Osteocyte (in vitro differentiated cells): ENCODE measurements at places on chromosomes 7 and 10. TPM values are rescaled to one million over a fixed set of nuclear protein-coding genes. Genes with fewer than 3 reads are reported as not detected.
A peak's percentile ranks its signal among the peaks of the same experiment; 100 is the strongest.

GRCh38 chr10:77667426-77668324 is 30.1 kb upstream of the KCNMA1 start:
- no peaks in the 10 kb centered on the region for H3K36me3 ChIP-seq
- DNase-seq, result no peak
- H3K4me3 ChIP-seq, result no peak overlapping the region
- peaks cover 3% of the 10 kb centered on the region for H3K27me3 ChIP-seq
- no peak overlapping the region for H3K27ac ChIP-seq

DNA sequence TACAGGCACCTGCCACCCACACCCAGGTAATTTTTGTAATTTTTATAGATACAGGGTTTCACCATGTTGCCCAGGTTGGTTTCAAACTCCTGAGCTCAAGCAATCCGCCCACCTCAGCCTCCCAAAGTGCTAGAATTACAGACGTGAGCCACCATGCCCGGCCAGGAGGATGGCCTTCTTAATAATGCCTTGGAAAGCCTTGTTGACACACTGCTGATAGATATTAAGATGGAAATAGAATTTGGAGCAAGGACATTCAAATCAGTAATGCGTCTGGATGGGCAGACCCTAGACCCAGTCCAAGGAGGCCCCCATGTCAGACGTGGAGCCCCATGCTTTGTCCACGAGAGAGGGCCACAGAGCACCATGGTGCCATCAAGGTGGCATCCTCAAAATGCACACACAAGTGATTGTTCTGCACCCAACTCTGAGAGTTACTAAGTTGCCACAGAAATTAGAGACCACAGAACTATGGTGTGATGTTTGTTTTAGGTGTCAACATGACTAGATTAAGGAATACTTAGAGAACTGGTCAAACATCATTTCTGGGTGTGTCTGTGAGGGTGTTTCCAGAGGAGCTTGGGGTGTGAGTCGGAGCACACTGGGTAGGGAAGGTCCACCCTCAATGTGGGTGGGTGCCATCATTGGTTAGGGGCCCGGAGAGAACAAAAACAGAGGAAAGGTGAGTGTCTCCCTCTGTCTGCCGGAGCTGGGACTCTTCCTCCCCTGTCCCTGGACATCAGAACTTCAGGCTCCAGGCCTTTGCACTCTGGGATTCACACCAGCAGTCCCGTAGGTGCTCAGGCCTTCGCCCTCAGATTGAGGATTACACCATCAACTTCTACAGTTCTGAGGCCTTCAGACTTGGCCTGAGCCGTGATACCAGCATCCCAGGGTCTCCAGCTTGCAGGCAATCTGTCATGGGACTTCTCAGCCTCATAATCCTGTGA is 34.5 kb downstream of the EBF3 start:
- no peaks in the 10 kb centered on the region for H3K27me3 ChIP-seq
- H3K36me3 ChIP-seq, result no peaks in the 10 kb centered on the region
- H3K4me3 ChIP-seq, result no peak overlapping the region
- H3K4me1 ChIP-seq, result no peaks in the 10 kb centered on the region
- no peak overlapping the region for H3K27ac ChIP-seq

DNA sequence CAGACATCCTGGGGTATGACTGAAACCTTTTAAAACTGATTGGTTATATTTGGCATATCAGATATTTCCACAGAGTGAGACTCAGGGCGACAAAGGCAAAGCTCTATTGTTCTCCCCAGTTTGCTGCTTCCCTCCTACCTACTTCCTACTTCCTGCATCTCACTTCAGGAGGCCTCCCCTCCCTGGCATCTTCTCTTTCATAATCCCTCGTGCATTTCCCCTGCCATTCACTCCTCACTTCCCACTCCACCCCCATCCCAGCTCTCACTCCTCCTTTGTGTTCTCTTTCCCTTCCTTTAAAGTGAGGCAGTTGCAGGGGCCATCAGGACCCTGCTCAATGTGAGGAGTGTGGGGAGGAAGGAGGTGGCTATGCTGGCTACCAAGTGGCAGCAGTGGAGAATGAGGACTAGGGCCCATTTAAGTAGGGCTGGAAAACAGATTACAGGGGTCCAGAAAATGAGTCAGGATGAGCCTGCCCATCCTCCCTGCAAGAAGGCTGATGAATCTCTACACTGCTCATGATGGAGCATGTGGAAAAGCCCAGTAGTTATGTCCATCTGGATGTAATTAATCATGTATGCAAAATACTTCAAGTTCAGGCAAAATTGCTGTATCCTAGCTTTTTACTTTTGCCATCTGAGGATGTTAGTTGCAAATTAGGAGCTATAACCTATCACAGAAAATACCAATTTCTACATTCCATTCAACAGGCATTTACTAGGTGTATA is 311.8 kb upstream of the IMMP2L start:
- H3K4me3 ChIP-seq, result no peak overlapping the region
- peak overlapping the region; percentile 2 for H3K27ac ChIP-seq
- H3K36me3 ChIP-seq, result peaks cover 19% of the 10 kb centered on the region
- DNase-seq, result no peak

DNA sequence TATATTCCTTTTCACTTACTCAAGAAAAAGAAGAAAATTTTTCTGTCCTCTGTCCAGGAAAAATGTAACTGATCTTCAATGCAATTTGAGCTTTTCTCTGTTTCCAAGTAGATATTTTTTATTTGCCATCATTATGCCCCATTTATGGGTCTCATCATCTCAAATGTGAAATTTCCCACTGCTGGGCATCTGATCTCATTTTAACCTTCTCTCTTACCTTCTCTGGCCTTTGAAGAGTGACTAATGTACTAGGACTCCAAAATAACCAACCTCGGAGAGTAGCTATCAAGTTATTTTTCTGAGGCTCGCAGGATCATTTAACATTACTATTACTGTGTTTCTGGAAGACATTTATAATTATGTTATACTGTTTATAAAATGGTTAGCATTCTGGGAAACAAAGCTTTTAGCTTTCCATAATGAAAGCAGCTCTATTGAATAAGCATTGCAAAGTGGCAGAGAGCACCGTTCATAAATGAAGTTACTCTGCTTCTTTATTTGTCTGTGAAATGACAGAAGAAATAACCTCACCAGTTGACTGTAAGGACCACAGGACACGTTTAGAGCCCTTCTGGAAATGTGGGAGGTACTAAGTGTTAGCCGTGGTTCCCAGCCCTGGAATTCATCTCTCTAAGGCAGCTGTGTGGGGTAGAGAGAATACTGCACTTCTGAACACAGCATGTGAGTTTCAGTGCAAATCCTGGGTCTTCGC is 33.3 kb upstream of the NMT2 start:
- no peaks in the 10 kb centered on the region for H3K27me3 ChIP-seq
- H3K4me1 ChIP-seq, result peaks cover 47% of the 10 kb centered on the region
- H3K36me3 ChIP-seq, result peaks cover 2% of the 10 kb centered on the region
- H3K4me3 ChIP-seq, result no peak overlapping the region
- peak overlapping the region; percentile 63 for H3K27ac ChIP-seq

DNA sequence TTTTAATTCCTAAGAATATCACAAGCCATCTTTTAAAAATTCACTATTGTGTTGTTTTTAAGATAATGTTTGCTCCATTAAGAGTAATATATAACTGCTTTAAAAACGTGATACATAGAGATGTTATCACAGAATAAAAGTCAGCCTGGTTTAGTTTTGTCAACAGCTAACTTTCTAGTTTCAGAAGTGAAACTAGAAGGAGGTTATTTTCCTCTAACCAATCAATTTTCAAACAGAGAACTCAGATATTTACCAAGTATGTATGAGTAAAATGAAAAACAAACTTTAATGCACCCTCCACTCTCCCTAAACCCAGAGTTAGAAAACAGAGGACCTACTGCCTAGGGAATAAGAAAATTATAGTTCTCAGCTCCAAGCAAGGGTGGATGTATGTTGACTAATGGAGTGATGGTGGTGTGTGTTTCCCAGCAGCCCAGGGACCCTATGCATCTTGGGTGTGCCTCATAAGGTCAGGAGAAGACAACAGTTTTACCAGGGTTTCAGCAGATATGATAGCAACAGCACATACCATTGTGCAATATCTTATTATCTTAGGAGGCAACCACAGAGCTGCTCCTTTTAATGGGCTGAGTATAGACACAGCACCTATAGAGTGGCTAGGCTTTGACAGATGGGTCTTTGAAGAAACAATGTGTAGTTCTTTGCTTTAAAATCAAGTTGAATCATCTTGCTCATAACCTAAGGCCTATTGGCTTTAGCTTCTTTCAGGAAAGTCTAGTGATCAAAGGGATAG is 58.4 kb downstream of the PTPRZ1 start:
- H3K4me3 ChIP-seq, result no peak overlapping the region
- no peaks in the 10 kb centered on the region for H3K4me1 ChIP-seq
- DNase-seq, result no peak
- H3K27ac ChIP-seq, result no peak overlapping the region

The CALML5 gene
- not detected in 2 replicates for total RNA-seq

The TMEM176A gene
- not detected in 2 replicates for total RNA-seq

DNA sequence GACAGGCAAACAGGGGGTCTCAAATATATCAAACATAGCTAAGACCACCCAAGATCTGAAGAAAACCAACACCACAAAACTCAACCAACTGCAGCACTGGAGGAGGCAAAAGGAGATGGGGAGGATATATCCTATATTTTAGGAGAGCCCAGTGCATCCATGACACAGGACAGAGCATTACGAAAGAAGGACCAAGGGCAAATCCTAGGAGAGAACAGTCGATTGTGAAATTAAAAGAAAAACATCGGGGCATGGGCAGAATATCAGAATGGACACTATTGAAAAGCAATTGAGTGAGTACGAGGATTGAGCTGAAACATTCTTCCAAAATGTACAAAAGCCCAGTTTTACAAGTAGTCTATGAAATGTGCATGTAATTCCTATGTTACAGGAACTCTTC is 48.5 kb upstream of the DRGX start:
- no peak overlapping the region for H3K4me3 ChIP-seq
- peaks cover 22% of the 10 kb centered on the region for H3K36me3 ChIP-seq
- peaks cover 3% of the 10 kb centered on the region for H3K4me1 ChIP-seq
- no peaks in the 10 kb centered on the region for H3K27me3 ChIP-seq
- H3K27ac ChIP-seq, result peak overlapping the region; percentile 5
- DNase-seq, result no peak

DNA sequence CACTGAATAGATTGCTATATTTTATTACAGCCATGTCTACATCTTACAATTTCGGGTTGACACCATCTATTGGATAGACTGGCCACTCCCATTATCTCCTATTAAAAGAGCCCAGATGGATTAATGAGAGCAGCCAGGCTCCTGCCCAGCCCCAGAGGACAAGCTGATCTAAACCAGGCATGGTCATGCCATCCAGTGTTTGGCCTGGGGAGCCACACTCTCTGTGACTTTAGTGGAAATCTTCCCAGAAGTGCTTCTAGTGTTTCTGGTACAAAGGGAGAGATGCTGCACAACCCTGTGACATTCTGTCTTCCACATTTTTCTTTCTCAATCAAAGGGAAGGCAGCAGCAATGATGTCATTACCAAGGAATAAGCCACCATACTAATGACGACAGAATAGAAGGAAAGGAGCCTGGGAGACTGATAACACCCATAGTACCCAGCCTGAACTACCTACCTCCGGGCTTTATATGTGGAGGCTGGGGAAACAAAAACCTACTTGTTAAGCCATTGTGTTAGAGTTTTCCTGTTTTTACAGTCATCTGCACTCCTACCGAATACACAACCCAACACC is 5.0 kb downstream of the NEBL start:
- no peak for DNase-seq
- H3K27ac ChIP-seq, result no peak overlapping the region
- no peak overlapping the region for H3K4me3 ChIP-seq

DNA sequence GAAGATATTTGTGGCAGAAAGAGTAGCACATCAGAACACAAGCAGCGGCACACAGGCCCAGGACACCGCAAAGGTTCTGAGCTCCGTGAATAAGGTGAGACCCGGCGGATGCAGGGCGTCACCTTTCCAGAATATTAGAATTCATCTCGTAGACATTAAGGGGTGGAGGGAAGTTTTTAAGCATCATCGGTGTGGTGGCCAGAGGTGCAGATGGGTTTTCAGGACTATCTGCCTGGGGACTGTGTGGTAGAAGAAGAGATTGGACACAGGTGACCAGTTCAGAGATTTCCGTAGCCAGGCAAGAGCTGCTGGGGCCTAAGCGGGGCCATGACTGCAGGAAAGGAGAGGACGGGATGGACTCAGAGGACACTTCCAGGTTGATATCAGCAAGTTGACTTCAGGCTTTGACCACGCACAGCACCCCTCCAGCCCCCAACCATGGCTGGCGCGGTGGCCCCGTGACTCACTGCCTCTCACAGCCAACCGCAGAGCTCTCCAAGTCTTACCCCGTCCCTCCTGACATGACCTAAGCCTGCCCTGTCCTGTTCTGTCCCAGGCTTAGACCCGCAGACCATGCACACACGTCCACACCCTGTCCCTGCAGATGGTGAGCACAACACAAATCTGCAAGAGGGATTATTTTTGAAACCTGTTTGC is 97.2 kb downstream of the OAT start:
- DNase-seq, result peak; percentile 66
- H3K4me1 ChIP-seq, result peaks cover 33% of the 10 kb centered on the region
- no peak overlapping the region for H3K27ac ChIP-seq
- H3K27me3 ChIP-seq, result no peaks in the 10 kb centered on the region
- H3K4me3 ChIP-seq, result no peak overlapping the region

DNA sequence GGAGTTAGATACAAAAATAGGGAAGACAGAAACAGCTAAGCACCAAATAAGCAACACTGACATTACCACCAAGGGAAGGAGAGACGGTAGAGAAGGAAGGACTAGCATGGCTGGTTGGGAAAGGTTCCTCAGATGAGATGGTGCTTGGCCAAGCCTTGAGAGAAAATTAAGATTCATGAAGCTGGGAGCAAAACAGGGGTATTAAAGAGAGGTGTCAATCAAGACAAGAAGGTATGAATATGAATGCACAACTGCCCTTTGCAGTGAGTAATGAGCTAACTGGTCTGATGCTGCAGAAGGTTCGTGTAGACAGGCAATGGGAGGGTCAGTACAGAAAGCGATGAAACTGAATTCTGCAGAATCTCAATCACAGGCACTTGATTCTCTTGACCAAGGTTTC is 67.7 kb downstream of the SLC37A3 start:
- no peaks in the 10 kb centered on the region for H3K4me1 ChIP-seq
- no peak overlapping the region for H3K4me3 ChIP-seq

- peaks cover 35% of the 10 kb centered on the region for H3K4me1 ChIP-seq
- no peak overlapping the region for H3K4me3 ChIP-seq
- no peak for DNase-seq
- H3K27me3 ChIP-seq, result no peaks in the 10 kb centered on the region
These were observed 22.9 kb downstream of the HIP1 start for GRCh38 chr7:75715864-75716263.

- peaks cover 15% of the 10 kb centered on the region for H3K4me1 ChIP-seq
- H3K4me3 ChIP-seq, result no peak overlapping the region
- no peaks in the 10 kb centered on the region for H3K36me3 ChIP-seq
- H3K27ac ChIP-seq, result no peak overlapping the region
- DNase-seq, result no peak
These were observed 17.6 kb downstream of the CDNF start for GRCh38 chr10:14820010-14820774.

The LRRD1 gene
- total RNA-seq, result 0.39 TPM in 1 of 2 replicates, not detected in the other

- H3K27ac ChIP-seq, result no peak overlapping the region
- no peak overlapping the region for H3K4me3 ChIP-seq
- peaks cover 38% of the 10 kb centered on the region for H3K27me3 ChIP-seq
- no peaks in the 10 kb centered on the region for H3K4me1 ChIP-seq
- no peaks in the 10 kb centered on the region for H3K36me3 ChIP-seq
- no peak for DNase-seq
These were observed 38.8 kb upstream of the PDZD8 start for GRCh38 chr10:117413928-117414618.

The AGAP3 gene
- total RNA-seq, result 131 and 135 TPM in 2 replicates
